NCI-H2171 (cell line): ENCODE measurements at places on chromosomes 11 and 22.

GRCh38 chr11:32081129-32081641, 9.7 kb upstream of the RCN1 start:
- DNase-seq = no peak

GRCh38 chr11:113839842-113840241, 35.5 kb downstream of the USP28 start:
- no peak for DNase-seq

GRCh38 chr11:65639623-65640482, 2.0 kb downstream of the SIPA1 start:
- no peak for DNase-seq

DNA sequence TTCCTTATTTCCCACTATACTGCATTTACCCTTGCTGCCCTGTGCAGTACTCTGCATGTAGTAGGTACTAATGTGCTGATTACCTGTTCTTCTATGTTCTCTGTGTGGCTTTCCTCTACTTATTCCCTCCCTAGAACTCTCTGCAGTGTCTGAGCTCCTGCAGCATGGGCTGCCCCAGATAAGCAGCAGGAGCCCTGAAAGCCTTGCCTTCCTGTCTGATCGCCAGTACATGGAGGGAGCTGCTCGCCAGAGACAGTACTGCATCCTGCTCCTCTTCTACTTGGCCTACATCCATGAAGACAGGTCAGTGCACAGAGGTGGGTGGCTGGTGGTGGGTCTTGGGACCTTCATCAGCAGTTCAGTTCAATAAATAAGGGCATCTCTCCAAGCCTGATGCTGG, 42.2 kb upstream of the CCDC134 start:
- DNase-seq = no peak

- no peak for DNase-seq
Observed at GRCh38 chr11:86720546-86720945, 48.1 kb upstream of the ME3 start.

- no peak for DNase-seq
Observed at GRCh38 chr22:30887861-30888260, 80.7 kb downstream of the MORC2 start.

- no peak for DNase-seq
Observed at GRCh38 chr11:17831228-17831627, 96.6 kb downstream of the KCNC1 start.

- no peak for DNase-seq
Observed at GRCh38 chr11:89495951-89496350, 4.8 kb upstream of the NOX4 start.

GRCh38 chr11:114207096-114207495, 89.1 kb upstream of the NNMT start:
- DNase-seq = no peak

DNA sequence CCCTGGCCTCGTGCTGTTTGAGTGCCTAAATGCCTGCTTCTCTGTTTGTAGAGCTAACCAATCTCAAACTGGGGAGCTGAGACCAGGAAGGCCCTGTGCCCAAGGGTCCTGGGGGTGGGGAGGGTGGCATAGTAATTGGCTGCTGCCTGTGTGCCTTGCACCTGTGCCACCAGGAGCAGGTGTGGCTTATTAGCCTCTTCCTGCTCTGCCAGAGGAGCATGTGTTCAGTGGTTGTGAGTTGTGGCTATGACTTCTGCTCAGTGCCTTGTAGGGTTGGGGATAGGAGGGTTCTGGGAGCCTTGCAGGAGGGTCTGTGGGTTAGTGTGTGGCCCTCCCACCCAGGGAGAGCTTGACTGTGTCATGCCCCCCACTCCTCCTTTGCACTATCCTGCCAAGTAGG, 109.2 kb downstream of the ZBTB16 start:
- no peak for DNase-seq

DNA sequence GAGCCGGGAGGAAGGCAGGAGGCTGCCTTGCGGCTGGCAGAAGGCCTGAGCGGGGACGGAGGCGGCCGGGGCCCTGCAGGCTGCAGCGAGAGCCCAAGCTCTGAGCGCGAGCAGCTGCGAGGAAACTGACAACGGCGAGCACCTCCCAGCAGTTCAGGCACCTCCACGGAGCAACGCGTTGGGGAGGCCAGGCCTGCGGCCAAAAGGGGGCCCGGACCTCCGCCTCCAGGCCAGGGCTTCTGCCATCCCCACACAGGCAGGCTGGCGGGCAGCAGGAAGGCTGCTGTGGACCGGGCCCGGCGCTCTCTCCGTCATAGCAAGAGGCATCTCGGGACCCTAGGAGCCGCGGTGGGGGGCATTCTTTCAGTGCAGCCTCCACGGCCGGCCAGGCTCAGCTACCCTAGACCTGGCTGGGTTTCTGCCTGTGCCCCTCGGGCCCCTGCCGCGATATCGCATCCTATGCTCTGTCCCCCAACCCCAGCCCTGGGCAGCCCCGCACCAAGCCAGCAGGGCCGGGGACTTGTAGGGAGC, 22.9 kb upstream of the SLC22A12 start:
- no peak for DNase-seq

DNA sequence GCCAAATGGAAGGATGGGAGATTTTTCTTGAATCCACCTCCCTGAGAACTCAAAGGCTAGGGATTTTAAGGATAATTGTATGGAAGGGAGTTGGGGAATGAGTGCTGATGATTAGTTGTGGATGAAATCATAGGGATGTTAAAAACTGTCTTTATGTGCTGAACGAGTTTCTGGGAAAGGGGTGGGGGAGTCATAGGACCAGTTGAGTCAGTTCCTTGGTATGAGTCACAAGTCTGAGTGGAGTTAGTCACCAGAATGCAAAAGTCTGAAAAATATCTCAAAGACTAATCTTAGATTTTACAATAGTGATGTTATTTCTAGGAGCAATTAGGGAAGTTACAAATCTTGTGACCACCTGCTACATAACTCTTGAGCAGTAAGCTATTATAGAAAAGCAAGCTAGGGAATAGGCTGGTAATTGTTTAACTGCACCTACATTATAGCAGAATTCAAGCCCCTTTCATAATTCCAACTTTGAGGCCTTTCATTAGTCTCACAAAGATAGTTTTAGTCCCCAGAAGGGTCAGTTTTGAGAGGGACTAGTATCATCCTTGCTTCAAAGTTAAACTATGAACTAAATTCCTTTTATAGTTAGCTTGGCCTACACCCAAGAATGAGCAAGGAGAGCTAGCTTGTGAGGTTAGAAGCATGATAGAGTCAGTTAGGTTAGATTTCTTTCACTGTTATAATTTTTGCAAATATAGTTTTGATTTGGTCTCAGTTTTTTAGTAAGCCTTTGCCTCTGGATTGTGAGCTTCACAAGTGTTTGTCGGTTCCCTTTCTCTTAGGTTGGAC, 668.0 kb downstream of the ETS1 start:
- DNase-seq = no peak

GRCh38 chr22:43239193-43239780, 52.4 kb upstream of the TTLL12 start:
- DNase-seq = no peak

DNA sequence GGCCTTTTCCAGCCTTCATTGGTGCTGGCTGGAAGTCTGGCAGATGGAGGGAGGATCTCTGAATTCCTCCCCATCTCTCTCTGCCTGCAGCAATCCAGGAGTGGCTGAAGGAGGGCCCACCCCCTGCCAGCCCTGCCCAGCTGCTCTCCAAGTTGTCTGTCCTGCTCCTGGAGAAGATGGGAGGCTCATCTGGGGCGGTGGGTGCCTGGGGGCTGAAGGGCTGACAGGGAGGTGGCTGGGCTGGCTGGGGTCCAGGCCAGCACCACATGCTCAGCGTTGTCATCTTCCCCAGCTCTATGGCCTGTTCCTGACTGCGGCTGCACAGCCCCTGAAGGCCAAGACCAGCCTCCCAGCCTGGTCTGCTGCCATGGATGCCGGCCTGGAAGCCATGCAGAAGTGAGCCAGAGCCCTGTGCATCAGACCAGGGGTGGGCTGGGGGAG, 12.2 kb downstream of the TKFC start:
- peak; percentile 10 for DNase-seq

GRCh38 chr11:70005107-70005818, 72.9 kb upstream of the ANO1 start:
- DNase-seq = no peak

DNA sequence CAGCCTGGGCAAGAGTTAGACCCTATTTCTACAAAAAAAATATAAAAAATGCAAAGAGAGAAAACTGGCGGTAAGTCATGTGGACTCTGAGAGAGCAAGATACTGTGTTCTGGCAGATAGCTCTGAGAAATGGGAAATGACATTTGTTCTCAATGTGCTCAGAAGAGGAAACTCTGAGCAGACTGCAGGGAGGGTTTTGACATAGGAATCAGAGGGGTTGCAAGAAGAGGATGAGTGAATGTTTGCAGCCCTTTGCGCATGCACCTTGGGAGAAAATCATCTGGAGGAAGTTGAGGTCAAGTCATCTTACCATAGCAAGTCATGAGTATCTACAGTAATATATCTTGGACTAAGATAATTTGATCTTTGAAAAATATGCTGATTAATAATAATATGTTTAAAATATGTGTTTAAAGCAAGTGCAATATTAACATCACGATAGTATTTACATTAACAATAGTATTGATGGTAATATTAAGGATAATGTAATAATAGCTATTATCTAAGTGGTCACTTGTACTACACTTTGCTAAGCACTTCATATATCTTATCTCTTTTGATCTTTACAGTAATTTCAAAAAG, 2.6 kb downstream of the ACER3 start:
- no peak for DNase-seq

DNA sequence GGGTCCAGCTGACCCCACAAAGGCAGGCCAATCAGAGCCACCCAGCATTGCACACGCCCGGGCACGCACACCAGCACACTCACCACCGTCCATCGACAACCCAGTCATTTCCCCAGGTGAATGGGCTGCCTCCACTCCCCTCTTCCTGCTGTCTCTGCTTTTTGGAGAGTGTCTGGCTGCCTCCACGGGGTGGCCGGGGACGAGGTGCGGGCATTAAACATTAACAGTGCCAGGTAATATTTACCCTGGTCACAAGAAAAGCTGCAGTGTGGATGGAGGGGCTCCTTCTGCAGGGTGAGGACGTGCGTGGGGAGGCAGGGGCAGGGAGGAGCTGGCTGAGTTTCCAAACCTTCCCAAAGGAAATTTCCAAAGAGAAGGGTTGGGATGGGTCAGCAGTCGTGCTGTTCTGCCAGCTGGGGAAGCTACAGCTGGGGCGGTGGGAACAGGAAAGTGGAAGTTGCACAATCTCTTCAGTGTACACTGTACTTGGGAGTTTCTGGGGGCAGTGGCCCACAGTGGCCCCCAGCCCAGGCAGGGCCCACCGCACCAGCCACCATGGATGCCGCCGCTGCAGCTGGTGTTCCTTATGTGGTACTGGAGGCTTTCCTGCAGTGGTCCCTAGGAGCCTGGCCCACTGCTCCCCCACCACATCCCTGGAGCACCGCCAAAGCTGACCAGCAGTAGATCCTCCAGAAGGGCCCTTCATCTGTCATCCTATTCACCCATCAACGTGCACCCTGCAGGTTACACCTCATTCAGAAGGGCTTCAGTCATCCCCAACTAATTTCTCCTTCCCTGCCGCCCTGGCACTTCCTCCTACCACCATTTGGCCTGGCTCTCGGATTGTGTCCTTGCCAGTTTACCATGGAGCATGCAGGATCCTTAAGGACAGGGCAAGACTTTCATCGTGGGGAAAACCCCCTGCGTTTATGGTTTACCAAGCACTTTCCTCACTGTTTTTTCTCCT, at the start of gene FXYD2:
FXYD2 (minus strand) TSS at position 174 of the 967 bp plus-strand sequence; CDS start at position 108, 66 bp downstream.
- no peak for DNase-seq

DNA sequence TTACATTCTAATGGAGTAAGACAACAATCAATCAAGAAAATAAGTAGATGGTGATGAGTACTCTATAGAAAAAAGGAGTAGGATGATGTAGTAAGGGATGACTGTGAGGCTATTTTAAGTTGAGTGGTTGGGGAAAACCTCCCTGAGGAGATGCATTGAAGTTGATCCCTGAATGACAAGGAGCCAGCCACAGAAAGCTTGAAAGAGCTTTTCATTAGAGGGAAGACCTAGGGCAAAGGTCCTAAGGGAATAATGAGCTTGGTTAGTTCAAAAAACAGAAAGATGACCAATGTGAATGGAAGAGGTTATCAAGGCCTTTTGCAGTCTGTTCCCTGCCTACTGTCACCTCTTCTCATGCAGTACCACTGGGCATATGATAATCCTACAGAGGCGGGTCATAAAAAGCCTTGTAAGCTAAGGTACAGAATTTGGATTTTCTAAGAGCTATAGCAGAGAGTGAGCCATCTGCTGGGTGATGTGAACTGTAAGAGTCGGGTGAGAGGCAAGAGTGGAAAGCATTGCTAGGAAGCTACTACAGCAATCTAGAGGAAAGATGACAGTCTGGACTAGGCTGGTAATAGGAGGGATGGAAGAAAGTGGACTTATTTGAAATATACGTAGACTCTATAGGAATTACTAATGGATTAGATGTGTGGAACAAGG, 3.1 kb downstream of the PPP2R1B start:
- DNase-seq = no peak

- no peak for DNase-seq
Observed at GRCh38 chr11:33530815-33531214, 169.8 kb downstream of the C11orf91 start.

GRCh38 chr11:115652496-115652895, 148.3 kb upstream of the CADM1 start:
- DNase-seq = no peak

GRCh38 chr11:112966561-112966960, 5.3 kb downstream of the NCAM1 start:
- DNase-seq = no peak

DNA sequence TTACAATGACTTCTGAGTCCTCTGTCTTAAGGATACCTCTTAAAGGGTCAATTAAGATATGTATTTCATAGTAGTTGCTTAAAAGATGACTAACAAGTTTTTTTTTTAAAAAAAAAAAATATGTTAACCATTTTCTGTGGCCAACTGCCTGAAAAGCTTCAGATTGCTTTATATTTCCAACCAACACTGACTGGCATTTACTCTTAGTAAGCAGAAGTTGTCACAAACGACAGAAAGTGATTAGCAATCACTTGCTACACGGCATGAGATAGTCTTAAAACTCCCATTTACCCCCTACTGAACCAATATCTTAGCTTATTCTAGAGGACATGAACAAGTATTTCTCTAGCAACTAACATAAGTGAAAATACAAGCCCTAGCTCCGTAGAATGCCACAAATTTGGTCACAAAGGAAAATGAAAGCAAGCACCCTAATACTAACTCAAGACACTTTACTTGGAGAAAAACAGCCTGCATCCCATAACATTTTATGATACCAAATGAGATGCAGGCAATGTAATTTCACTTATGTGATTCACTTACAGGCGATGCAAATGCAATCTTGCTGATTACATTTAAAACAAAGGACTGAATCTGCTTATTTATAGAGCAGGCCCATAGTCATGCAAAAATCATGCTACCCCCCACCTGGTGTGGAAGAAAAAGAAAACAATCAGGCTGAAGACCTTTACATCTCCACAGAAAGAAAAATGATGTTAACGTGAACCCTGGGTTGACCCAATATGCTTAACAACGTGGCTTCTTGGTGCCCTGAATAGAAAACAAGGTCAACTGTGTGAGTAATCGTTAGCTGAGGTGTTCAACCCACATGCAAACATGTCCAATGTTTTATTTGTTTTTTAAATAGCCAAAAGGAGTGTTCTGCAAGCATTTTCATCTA, 25.7 kb downstream of the MPPED2 start:
- no peak for DNase-seq

GRCh38 chr11:96111308-96111707, 187.4 kb upstream of the MTMR2 start:
- DNase-seq = no peak
